ENCODE measurements at places on chromosomes 7 and 10.
A peak's percentile ranks its signal among the peaks of the same experiment; 100 is the strongest.

GRCh38 chr7:99928994-99929729 is at the start of gene GJC3:
Gene GJC3, minus strand, starts transcription at chr7:99929620. Its CDS starts 0 bp downstream, at chr7:99929620.
- no peak for DNase-seq

GRCh38 chr10:77268721-77269120 is 368.9 kb downstream of the KCNMA1 start:
- no peak for DNase-seq

- DNase-seq: no peak
Measured at GRCh38 chr7:148436135-148436534, 154.4 kb upstream of the C7orf33 start.

GRCh38 chr7:23863209-23863787 is 153.3 kb downstream of the STK31 start:
- no peak for DNase-seq

DNA sequence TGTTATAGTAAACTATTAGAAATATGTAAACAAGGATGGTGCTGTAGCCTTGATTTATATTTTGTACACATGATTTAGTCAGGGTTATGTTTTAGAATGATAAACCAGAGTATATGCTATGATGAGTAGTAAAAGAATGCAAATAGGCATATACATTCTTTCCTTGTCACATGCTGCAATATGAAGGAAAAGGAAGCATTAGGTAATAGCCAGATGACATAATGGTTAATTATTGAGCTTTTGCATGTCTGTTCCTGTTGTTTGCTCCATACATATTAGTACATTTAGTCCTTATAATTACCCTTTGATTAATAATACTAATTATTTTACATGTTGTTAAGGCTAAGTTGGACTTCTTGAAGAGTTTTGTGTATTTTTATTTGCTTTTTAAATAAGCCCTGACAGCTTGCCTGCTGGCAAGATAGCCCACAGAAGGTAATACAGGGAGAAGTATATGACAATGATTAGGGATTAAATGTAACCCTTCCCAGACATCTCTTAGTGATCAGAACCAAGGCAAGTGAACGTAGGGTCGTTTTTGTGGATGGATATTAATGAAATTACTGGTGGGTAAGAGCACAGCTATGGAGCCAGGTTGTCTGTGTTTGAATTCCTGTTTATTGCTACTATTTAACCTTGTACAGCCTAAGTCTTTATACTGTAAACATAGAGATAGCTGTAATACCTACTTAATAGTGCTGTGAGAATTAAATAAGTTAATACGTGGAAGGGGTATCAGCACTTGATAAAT is 68.4 kb downstream of the PHTF2 start:
- no peak for DNase-seq

GRCh38 chr7:3897430-3898372 is 596.6 kb downstream of the SDK1 start:
- DNase-seq: peak; percentile 14

DNA sequence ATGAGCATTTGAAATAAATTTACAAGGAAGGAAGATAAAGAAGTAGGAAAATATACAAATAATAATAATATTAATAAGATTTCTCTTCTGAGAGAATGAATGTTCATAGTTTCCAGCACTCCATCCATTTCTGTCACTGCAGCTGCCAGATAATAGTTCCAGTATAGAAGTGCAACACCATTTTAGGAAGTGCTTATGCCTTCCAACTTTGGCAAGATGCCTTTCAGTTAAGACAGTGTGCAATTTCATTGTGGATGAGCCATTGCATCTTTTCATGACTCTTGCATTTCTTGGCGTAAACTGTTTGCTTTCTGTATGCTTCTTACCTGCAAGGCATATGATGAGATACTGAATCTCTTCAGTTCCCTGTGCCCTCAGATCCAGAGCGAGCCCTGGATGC is 185.0 kb downstream of the PDE1C start:
- no peak for DNase-seq

GRCh38 chr10:93098816-93099215 is 25.1 kb downstream of the CYP26A1 start:
- no peak for DNase-seq

DNA sequence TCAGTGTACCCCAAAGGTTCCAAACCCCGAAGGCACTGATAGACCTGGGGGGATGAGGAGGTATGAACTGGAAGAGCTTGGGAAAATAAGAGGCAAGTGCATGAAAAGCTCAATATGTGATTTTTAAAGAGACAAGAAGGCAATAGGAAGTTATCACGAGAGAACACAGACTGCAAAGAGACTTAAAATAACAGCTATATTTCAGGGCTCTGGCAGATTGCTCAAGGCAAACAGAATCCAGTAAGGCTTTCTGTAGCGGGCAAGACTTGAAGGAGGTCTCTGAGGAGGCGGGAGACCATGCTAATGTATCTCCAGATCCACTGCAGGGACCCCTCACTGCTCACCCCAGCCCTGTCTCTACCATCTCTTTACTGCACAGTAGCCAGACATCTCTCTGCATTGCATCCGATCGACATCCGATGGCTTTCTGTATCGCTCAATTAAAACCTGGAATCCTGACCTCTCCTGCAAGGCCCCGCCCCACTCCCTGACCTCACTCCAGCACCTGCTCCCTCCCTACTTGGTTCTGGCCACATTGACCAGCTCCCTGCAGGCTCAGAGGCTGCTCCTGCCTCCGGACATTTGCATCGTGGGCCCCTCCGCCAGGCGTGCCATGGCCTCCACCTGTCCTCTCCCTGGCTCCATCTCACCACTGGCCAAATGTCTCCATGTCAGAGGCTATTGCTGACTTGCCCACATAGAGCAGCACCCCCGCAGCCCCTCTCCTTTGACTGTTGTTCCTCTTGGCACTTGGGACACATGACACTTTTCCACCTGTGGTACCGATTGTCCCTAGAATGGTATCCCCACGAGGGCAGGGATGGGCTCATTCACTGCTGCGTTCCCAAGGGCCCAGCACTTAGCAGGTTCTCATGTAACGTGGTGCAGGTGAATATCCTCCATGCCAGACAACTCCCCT is 118.0 kb downstream of the PRKAG2 start:
- DNase-seq: no peak

GRCh38 chr10:108427146-108427545 is 1262.6 kb upstream of the SORCS1 start:
- no peak for DNase-seq

- no peak for DNase-seq
Measured at GRCh38 chr10:31583293-31583692, 264.3 kb downstream of the ZEB1 start.

DNA sequence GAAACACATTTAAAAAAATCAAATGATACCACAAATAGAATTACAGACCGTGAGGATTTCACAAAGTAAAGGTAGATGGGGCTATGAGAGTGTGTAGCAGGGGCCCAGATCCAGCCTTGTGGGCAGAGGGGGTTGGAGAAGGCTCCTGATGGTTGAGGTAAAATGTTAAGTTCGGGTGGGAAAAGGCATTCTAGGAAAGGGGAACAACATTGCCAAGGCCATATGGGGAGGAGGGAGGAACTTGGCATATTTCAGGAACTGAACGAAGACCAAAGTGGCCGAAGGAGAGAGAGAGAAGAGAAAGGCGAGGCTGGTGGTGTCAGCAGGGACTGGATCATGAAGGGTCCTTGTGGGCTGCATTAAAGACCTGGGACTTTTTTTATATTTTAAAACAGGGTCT is 98.9 kb downstream of the CARD11 start:
- no peak for DNase-seq

GRCh38 chr7:111266613-111267012 is 175.7 kb downstream of the LRRN3 start:
- no peak for DNase-seq

DNA sequence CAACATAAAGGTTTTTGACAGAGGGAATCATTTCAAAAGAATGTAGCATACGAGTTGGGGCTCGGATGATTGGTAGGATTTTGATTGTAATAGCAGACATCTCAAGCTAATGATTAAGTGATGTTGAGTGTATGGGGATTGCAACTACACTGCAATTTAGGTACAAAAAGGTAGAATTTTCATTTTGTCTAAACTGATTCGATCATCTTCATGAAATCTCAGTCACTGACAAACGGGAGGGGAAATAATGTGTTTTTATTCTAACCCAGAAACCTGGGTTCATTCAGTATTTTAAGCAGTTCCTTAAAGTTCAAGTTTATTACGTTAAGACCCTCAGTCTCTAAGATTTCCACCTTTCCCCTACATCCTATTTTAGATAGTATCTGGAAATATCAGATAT is 3.9 kb upstream of the PHYHIPL start:
- DNase-seq: no peak

- no peak for DNase-seq
Measured at GRCh38 chr10:27695706-27696105, 49.9 kb downstream of the MKX start.

DNA sequence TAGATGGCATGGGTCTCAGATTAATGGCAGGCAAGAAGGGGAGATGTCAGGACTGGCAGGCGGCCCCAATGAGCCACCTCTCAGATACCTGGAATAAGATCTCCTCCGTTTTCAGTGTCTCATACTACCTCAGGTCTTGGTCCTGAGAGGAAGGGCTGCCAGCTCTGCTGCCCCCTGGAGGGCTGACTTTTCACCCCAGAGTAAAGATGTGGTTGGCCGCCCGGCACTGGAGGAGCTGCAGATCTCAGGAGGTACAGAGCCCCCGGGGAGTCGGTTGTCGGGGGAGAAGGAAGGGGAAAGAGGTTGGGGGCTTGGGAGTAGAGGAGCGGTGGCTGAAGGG is 642 bp upstream of the COL13A1 start:
- no peak for DNase-seq

GRCh38 chr7:118755067-118755625 is 530.6 kb downstream of the ANKRD7 start:
- no peak for DNase-seq

DNA sequence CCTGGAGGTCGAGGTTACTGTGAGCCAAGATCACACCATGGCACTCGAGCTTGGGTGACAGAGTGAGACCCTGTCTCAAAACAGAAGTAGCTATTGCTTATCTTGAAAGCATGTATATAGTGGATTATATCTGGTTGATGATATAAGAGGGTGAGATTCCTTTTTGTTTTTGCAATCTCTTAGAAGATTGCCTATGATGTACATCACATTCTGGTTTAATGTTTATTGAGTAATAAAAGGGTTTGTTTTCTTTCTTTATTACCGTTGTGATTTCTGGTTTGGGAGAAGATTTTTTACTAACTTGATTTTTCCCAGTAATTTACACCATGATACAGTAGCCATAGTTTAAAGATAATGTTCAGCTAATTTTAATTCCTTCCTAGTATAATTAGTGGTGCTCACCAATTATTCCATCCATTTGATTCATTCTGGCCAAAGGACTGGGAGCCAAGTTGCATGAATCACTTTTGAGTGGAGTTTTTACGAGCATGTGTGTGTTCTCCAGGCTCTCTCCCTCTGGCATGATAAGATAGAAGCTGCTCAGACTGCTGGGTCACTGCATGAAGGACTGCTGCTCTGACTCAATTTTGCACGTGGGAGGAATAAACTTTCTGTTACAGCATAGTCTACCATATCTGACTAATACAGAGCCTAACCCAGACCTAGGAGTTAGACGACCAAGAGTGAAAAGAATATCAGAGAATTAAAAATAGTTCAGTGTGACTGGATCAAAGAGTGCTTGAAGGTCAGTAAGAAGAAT is 13.5 kb upstream of the TSPAN13 start:
- DNase-seq: no peak

DNA sequence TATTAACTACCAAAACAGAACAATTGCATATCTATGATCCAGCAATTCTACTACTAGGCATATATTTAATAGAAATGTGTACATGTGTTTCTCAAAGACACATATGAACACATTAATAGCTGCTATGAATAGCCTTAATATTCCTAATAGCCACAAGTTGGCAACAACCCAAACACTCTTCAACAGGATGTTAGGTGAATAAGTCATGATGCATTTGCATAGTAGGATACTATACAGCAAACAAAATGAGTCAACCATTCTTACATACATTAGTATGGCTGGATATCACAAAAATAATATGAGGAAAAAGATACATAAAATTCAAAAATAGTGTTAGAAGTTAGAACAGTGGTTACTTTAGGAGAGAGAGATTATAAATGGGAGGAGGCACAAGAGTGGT is 26.8 kb upstream of the ZNF746 start:
- DNase-seq: no peak

DNA sequence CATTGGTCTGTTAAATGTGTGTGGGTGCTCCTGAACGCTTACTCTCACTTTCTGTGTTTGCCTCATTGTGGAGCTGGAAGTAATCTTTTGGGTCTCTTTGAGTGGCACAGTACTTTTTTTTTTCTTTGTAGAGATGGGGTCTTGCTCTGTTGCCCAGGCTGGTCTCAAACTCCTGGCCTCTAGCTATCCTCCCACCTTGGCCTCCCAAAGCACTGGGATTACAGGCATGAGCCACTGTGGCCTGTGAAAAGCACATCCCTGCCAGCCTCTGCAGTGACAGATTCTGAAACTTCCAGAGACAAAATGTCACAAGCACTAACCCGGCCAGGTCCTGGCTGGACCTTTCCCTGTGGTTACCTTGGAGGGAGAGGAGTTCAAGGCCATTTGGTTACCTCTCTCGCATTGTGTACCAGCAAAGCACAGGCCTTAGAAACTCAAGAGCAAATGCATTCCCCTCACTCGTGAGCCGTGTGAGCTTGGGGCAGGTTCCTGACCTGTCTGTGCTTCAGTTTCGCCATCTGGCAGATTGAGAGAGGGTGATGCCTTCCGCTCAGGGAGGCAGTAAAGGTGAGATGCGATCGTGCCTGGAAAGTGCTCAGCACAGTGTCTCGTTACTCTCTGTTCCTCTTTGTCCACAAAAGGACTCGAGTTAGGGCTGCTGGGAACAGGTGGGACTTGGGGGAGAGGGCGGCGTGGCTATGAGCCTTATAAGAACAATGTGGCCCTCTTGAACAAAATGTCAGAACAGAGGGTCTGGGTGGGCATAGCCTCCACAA is 72.6 kb upstream of the SEPHS1 start:
- no peak for DNase-seq

- DNase-seq: no peak
Measured at GRCh38 chr7:112160130-112160770, 45.9 kb downstream of the DOCK4 start.

DNA sequence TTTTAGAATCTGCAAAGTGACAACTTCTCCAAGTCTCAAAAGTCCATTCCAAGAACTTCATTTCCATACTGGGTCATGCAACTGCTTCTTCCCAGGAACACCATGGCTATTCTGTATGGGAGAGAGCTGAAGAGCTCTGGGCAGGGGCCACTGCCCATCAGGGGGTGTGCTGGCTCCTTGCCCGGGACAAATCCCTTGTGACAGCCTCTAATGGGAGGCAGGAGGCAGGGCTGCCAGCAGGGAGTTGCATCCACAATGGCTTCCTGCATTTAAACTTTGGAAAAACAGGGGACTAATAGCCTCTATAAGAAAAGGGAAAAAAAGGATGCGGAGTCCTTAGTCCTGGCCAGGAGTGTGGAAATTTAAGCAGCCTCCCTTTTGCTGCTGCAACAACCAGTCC is 18.4 kb upstream of the FRMD4A start:
- DNase-seq: no peak

GRCh38 chr10:101776161-101776817 is 375 bp upstream of the FGF8 start:
- no peak for DNase-seq

DNA sequence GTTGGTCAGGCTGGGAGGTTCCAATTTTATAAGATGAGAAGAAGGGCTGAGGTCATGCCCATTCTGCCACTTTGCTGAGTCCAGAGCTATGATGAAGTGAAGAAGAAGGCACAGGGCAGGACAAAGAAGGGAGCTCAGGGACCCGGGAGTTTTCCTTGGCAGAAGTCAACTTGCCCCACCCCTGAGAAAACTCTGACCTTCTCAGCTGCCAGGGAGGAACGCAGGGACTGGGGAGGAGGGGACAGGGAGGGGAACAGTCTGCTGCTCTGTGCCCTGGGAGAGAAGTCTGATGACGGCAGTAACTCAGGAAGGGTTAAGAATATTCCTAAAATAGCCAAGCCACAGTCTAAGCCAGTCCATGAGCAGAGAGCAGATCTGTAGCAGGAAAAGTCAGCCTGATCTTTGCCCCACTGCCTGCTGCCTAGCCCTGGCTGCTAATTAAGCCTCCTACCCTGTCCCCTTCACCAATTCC is 11.7 kb downstream of the ADIRF start:
- DNase-seq: no peak

Measured in activated gamma-delta T cell treated with anti-CD3 and anti-CD28 coated beads, Interleukin-2, amount 50 U/mL, for 16 hours (primary cell).